Endothelial cell (in vitro differentiated cells): ENCODE measurements at places on chromosomes 12 and 14.

- DNase-seq: no peak
Measured at GRCh38 chr12:52608161-52608560, 6.9 kb upstream of the KRT72 start.

DNA sequence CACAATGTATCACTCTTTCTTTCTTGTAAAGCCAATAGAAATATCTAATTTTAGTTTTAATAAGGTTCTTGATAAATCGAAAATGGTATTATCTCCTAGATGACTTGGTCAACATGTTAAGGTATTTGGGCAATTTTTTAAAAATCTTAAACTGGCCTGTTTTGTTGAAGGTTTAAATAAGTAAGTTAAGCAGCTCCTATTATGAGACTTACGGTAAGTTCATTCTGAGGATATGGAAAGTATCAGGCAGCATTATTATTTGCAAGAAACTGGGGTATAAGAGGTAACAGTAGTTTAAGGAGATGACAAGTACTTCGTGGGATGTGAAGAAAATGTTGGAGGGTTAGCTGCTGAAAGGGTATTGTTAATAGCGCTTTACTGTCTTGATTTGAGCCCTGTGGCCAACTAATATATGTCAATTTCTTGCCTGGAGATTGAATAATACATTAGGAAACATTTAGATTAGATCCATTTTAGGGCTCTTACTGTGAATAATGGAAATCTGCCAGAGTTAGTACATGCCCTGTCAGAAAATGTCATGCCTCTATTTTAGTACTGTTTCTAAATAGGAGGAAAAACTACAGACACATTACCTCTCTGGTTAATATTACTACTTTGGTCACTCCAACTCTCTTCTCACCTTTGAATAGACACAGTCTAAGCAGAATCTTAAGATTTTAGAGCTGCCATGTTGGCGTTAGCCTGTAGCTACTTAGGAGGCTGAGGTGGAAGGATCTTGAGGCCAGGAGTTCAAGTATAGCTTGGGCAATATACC lies 5.0 kb downstream of the STRAP start:
- no peak for DNase-seq

DNA sequence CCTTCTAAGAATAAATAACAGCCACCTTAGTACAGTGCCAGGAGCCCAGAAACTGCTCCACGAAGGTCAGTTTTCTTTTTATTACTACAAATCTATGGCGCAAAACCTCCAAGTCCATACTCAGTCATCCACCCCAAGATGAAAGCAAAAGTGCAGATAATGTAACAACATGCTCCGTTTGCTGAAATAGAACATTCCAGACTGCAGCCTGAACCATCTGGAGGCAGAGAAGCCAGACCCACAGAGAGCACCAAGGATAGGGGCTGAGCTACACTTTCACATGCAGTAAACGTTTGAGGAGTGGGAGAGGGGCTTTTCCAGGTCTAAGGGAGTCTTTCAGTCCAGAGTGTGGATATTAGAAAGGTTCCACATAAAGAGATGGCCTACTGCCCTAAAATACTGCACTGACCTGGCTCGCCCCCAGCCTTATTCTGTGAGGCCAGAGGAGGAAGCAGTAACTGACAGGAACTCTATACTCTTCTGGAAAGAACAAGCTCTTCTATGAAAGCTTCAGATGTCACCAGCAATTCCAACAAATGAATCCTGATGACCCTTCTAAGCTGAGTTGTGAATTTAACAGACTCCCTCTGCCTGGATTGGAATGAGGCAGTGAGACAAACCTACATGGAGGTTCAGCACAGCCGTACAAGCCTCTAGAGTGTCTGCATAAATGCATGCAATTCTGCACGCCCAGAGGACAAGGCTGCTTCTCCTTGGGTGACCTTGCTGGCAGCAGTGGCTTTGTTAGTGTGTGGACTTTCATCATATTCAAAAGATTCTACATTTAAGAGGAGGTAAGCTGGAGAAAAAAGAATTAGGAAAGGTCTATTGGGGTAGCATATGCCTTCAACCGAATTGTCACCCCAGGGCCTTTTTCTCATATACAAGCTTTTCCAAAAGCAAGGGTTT lies 153.9 kb upstream of the EGLN3 start:
- no peak for DNase-seq

DNA sequence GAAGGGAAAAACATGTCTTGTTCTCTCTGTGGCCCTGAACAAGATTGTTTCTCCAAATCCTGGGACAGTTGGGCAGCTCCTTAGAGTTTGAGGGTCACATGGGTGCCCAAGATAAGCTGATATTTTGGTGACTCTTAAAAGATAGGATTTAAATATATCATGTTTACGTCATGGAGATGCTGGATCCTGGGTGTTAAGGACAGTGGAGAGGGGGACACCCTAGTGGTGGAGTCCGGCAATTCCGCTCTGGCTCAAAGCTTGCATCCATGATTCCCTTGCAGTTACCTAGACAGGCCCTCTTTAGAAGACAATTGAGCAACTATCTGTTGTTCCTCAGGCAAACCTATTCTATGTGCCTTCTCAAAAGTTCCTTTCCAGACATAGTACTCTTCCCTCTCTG lies 101.8 kb downstream of the CMKLR1 start:
- DNase-seq: no peak

- DNase-seq: no peak
Measured at GRCh38 chr12:44589697-44590096, 286.4 kb downstream of the NELL2 start.

GRCh38 chr14:66944872-66945271 lies 244.4 kb upstream of the GARIN2 start:
- DNase-seq: no peak

- DNase-seq: no peak
Measured at GRCh38 chr12:25307818-25308217, 57.1 kb upstream of the KRAS start.

GRCh38 chr12:29869946-29870345 lies 86.2 kb upstream of the TMTC1 start:
- DNase-seq: no peak

- DNase-seq: no peak
Measured at GRCh38 chr12:71465796-71466195, 26.2 kb downstream of the LGR5 start.

GRCh38 chr12:22276867-22277266 lies 57.6 kb downstream of the ST8SIA1 start:
- DNase-seq: no peak

GRCh38 chr14:55071870-55072640 lies 20.6 kb downstream of the MAPK1IP1L start:
- no peak for DNase-seq

- DNase-seq: peak; percentile 12
Measured at GRCh38 chr12:60494244-60494643, 898.4 kb downstream of the SLC16A7 start.

DNA sequence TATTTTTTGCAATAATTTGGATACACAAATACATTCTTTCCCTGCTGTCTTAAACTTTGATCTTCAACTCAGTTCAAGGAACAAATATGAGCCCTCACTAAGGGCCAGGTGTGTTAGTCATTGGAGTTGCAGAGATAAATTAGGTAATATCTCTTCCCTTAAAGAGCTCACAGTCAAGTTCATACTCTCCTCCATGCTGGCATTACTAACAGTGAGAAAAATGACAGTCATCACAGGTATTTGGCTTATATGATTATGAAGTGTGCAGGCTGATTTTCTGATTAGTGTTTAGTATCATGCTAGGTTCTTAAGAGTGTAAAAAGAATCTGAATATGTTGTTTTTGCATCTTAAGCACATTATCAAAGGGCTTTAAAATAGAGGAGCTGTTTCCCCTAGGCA lies 594.7 kb downstream of the CCER1 start:
- DNase-seq: no peak

DNA sequence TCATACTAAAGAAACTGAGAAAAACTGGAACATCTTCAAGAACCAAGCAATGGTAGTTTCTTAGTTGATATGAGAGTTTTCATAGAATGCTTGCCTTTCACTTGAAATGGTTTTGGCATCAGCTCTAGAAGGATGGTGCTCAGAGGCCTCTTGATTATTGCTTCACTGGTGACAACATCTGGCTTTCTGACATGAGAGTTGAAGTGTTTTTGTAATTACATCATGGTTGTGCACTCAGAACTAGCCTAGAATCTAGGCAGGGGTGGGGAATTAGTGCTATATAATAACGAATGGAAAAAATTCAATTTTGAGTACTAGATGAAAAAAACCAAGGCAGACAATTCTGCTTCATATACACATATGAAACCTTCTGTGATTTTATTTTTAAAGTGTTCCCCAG lies 172.8 kb upstream of the LMNTD1 start:
- no peak for DNase-seq

GRCh38 chr14:31096255-31096654 lies 70.1 kb upstream of the STRN3 start:
- DNase-seq: no peak

GRCh38 chr12:14883686-14884085 lies 2.0 kb downstream of the MGP start:
- DNase-seq: no peak

- no peak for DNase-seq
Measured at GRCh38 chr12:42903736-42904135, 314.2 kb upstream of the PRICKLE1 start.

GRCh38 chr14:68365228-68365627 lies 427.6 kb downstream of the ZFP36L1 start:
- no peak for DNase-seq

GRCh38 chr14:103920981-103921854 lies 7.0 kb upstream of the TDRD9 start:
- peak; percentile 99 for DNase-seq

- peak; percentile 61 for DNase-seq
Measured at GRCh38 chr12:24960222-24960855, 11.4 kb upstream of the BCAT1 start.

DNA sequence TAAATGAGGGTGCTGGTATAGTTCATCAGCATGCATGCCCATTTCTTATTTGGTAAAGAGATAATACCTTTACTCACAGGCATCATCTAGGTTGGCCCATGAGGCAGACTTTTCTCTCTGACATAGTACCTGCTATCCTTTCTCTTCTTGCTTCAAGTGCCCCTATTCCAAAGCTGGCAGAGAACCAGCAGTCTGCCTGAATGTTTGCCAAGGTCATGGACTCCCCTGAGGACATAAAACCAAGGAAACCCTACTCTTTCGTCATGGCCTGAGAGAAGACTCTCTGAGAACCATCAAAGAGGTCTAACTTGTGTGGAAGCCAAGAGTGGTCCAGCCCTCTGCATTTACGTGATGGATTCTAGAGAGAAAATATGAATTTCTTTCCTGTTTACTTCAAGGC lies 11.9 kb downstream of the PPP1R36 start:
- no peak for DNase-seq

- no peak for DNase-seq
Measured at GRCh38 chr12:109883461-109883860, 3.1 kb upstream of the GLTP start.

- no peak for DNase-seq
Measured at GRCh38 chr12:21989819-21990412, 48.7 kb upstream of the ABCC9 start.

- no peak for DNase-seq
Measured at GRCh38 chr12:84643993-84644392, 268.6 kb downstream of the SLC6A15 start.

DNA sequence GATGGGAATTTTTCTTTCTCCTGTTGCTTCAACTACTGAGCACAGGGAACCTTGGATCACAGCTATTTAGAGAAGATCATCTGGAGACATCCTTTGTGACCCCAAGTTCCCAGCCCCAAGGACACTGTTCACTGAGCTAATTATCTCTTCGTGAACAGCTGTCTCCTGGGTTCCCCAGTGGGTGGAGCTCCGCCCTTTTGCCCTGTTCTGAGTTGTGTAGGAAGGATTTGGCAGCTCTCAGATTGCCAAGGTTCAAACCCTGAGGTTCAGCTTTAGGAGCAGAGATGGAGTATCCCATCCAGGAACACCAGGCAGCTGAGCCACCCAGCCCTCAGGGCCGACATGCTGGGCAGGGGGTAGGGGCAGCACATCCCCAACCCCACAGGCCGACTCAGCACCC lies 32.0 kb downstream of the NGB start:
- DNase-seq: no peak

DNA sequence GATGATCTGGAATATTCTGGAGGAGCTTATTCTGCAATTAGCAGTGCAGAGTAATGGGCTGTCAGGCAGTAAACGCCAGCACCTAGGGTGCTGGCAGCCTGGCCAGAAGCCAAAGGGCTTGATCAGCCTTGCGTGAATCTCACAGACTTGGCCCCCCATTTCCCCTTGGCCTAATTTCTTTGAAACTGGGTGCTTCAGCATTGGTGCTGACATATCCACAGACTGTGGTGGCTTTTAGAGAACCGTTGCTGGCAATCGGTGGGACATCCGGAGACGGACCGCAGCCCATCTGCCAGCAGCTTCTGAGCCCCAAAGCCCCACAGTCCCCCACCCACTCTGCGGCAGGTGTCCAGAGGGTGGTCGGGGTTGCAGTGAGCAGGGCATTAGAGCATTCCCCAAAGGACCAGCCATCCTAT lies 157.1 kb downstream of the CALM1 start:
- no peak for DNase-seq

GRCh38 chr12:93148412-93148811 lies 219.3 kb upstream of the EEA1 start:
- no peak for DNase-seq

DNA sequence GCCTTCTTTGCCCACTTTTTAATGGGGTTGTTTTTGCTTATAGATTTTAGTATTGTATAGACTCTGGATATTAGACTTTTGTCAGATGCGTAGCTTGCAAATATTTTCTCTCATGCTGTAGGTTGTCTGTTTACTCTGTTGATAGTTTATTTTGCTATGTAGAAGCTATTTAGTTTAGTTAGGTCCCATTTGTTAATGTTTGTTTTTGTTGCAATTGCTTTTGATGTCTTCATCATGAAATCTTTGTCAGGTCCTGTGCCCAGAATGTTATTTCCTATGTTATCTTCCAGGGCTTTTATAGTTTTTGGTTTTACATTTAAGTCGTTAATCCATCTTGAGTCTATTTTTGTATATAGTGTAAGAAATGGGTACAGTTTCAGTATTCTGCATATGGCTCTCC lies 30.0 kb upstream of the LYZ start:
- DNase-seq: no peak

DNA sequence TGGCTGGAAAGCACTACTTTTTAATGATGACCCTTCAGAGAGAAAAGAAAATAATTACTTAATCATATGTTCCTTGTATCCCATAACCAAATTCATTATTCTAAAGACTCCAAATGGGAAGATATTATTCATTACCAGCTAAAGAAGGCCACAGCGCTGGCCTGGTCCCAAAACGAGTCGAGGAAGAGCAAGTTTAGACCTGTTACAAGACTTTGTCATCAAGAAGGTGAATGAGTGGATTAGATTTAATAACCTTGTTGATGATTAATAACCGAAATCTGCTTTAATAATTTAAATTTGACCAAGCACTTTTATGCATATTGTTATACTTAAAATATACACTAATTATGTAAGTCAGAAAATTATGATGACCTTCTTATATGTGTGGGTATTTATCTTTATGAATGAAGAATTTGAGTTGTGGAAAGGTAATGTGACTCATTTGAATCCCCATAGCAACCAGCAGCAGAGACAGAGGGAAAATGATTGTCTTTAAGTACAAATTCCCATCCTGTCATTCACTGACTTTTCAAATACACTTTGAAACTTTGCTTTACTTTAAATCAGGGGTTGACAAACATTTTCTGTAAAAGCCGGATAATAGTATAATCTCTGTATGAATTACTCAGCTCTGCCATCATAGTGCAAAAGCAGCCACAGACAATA lies 200.3 kb upstream of the NPAS3 start:
- DNase-seq: no peak

GRCh38 chr12:128810182-128811127 lies 13.3 kb downstream of the SLC15A4 start:
- DNase-seq: no peak
